ENCODE measurements at places on chromosomes 2 and 18.

DNA sequence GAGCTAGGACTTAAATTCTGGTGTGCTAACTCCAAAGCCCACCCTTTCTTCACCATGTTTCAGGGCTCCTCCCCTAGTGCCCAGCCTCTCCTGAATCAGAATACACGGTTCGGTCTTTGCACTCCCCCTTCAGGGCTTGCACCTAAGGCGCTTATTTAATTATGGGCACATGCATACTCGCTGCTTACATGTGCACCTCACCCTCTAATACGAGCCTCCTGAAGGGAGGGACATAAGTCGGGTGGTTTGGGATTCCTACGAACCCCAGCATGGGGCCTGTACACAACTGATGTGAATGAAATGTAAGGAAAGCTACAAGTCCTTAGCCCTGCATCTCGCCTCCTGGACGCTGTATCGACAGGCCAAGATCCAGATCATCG lies 435 bp downstream of the IFT172 start:
- DNase-seq: no peak

GRCh38 chr18:62894681-62895390 lies 179.5 kb downstream of the PHLPP1 start:
- no peak for DNase-seq

DNA sequence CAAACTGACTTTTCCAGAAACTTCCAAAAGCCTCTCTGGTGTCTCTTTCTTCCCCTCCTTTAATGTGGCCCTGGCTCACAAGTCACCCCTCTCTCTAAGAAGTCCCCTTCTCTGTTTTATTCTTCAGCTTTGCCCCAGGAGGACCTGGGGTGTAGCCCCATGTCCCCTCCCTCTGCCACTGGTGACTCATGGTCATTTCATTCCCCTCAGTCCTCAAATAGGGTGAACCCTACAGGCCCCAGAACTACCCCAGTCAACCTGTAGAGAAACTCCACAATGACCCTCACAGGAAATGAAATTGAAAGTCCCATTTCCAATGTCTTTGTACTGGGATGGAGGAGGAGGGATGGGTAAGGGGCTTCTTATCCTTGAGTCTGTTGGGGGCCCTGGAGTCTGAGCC lies 6.2 kb upstream of the SPEG start:
- no peak for DNase-seq

DNA sequence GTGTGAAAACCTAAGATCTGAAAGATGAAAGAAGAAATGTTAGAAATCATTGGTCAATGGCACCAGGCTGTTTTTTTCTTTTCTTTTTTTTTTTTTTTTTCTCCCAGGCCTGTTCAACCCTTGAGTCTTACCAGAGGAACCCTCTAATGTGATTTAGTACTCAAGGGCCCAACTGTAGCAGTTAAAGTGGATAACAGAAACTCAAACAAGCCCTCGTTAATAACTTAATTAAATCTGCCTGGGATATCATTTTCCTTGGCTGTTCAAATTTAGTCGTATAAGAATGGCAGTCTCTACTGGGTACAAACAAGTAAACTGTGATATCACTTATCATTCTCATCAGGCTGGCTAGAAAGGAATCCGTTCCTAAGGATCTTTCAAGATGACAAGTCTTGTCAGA lies 16.5 kb downstream of the ARL4C start:
- no peak for DNase-seq

- DNase-seq: no peak
Measured at GRCh38 chr2:117833911-117834310, 19.4 kb downstream of the DDX18 start.

GRCh38 chr2:201208563-201209252 lies 25.8 kb downstream of the CASP10 start:
- no peak for DNase-seq

- DNase-seq: no peak
Measured at GRCh38 chr2:52117299-52117698, 1085.4 kb upstream of the NRXN1 start.

DNA sequence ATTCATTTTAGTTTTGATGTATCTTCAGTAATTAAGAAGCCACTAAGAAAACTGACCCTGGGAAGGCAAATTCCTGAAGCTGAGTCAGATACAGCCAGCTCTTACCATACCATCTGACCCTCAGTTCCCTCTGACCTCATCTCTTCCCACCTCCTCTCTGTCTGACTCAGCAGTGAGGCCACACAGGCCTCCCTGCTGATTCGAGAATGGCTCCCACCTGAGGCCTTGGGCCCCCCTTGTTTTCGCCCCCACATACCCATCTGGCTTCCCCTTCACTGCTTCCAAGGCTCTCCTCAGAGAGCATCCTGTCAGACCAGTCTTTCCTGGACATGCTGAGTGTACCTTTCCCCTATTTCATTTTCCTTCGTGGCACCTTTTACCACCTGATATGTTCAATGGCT lies 71.0 kb upstream of the CYP1B1 start:
- DNase-seq: no peak

DNA sequence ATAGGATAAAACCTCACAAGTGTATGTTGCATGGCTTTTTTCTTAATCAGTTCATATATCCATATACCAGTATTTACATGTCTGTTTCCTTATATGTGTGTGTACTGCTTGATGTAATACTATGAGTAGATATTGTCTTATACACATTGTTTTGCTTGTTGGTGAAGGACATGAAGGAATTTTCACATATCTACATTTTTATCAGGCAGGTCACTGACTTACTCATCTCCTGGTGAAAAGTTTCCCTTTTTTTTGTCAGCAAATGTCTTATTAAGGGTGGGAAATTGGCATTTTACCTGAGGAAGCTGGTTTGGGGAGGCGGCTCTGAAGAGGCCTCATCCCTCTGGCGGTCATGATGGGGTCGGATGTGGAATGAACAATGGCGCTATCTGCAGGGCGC lies 61.4 kb upstream of the LYPD1 start:
- DNase-seq: no peak

Data from stimulated activated CD4-positive, alpha-beta T cell treated with anti-CD3 and anti-CD28 coated beads, Interleukin-15, amount 100 ng/mL, for 1 hour (primary cell).